ENCODE measurements at places on chromosomes 5 and 9. TPM values are rescaled to one million over a fixed set of nuclear protein-coding genes. Genes with fewer than 3 reads are reported as not detected.

SPATA31C1 gene
- not detected for total RNA-seq

FGF1 gene
- not detected for total RNA-seq

DNA sequence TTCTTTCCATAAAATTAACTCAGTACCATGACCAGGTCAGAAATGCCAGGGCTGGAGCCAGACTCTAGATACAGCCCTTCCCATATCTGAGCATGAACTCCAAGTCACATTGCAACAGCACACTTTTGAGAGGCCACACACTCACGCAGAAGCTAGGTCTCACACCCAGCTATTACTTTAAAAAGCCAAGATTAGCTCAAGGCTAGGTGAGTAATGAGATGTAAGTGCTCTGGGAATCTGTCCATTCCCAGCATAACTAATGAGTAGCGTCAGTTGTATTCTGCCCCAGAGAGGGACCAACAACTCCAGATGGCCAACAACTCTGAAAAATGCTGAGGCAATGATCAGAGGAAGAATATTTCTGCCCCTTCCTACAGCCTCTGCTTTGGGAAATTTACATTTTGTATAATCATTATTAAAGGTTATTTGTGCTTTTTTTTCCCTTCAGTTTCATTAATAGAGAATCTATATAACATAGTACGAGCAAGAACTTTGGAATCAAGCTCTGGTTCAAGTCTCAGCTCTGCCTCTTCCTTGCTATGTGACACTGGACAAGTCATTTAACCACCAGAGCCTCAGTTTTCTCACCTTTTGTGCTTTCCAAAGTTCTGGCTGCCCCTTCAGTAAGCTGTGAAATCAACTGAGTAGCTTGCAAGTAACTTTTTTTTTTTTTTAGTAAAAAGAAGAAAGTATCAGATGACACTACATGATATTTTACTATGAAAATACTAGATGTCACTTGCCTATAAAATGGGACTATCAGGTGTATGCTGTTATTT is 118.3 kb downstream of the NR6A1 start:
- DNase-seq = no peak

HRH2 gene
- 3.4 TPM for total RNA-seq

DNA sequence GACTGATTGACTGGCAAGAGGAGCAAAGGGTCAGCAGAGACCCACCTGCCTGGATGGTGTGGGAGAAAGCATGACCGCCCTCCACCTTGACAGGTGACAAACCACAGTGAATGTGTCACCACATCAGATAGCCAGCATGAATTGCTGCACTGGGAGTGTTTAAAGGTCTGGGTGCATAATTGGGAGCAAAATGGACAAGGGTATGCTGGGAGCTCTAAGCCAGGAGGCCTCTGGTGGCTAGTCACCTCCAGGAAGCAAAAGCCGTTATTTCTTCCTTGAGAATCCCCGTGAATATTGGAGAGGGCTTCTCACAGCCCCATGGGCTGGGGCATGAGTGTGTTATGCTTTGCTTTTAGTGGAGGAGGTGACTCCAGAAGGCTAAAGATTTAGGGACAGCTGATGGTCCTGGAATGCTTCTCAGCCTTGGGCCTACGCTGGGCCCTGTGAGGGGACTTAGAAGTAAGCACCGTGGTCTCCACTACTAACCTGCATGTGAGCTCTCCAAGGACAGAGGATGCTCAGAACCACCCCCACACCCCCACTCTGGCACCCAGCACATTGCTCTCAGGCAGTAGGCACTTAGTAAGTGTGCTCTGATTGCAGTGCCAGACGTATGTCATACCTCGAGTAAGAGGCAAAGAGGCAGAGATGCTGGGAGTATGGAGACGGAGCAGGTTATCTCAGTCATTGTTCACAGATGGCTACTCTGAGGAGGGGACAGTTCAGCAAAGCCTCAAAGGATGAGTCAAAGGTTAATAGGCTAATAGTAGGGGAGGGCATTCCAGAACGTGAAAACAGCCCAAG is 9.1 kb upstream of the IRF1 start:
- DNase-seq = peak; percentile 54

Measured in endodermal cell (in vitro differentiated cells).